ENCODE measurements at places on chromosomes 11 and 22.

- no peak for DNase-seq
Measured at GRCh38 chr22:45642986-45643385, 28.6 kb upstream of the ATXN10 start.

- DNase-seq, result no peak
Measured at GRCh38 chr11:76119032-76119431, 87.3 kb downstream of the WNT11 start.

DNA sequence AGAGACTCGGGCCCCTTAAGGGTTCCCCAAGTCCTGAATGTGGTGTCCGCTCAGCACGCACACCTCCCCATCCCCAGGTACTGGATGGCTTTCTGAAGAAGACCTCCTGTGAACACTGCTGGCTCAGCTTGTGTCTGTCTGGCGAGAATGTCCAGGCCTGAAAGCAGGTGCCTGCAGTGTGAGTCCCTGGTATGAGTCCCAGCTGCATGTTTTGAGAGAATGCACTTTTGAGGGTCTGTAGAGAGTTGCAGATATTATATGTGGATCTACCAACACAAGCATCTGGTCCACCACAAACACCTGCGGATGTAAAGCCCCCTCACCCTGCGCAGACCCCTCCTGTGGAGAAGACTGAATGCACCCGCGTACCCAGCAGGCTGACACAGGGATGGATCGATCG lies 1308.9 kb downstream of the TBC1D22A start:
- no peak for DNase-seq

DNA sequence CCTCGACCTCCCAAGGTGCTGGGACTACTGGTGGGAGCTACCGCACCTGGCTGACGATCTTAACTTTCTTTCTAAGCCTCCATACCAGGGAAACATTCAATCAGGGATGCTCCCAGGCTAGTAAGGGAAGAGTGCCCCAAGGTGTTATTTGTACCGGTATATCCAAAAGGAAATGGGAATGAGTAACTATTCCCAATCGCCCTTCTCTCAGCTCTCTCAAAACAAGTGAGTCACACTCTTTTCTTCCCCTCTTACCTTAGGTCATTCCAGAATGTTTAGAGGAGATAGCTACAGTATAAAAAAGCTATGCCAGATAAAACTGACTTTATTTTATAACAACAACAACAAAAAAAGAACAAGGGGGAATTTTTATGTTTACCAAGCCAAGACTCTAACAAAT lies 13.7 kb downstream of the DCDC1 start:
- DNase-seq, result no peak

GRCh38 chr11:113663567-113663966 lies 42.5 kb downstream of the TMPRSS5 start:
- no peak for DNase-seq

DNA sequence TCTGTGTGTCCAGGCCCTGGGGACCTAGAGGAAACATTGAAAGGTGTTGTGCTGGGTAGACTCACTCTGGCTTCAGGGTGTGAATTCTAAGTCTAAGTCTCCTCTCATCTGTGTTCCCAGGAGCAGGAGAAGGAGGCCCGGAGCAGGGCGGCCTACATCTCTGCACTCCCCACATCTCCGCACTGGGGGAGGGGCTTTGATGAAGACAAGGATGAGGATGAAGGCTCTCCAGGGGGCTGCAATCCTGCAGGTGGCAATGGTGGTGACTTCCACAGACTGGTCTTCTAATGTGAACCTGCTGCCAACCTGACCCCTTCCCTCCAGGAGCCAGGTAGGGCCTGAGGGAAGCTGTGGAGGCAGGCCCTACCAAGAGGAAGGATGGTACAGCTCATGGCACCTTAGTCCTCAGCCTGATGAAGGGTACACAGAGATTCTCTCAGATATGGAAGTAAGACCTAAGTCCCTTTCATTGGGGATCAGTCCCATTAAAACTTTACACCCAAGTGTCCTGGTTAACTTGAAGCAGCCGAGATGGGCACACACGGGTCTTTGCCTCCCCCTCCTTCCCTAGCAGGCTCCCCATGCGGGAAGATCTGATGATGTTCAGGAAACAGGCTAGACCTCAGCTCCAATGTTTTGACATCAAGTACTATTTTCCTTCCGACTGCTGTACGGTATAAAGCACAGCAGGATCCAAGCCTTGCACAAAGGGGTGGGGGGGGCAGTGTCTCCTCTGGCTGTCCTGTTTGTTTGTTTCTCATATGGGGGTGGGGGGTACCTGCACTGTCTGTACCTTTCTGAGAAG lies 25.0 kb downstream of the USP35 start:
- DNase-seq, result no peak

GRCh38 chr11:86781546-86781945 lies 18.8 kb upstream of the PRSS23 start:
- DNase-seq, result no peak

DNA sequence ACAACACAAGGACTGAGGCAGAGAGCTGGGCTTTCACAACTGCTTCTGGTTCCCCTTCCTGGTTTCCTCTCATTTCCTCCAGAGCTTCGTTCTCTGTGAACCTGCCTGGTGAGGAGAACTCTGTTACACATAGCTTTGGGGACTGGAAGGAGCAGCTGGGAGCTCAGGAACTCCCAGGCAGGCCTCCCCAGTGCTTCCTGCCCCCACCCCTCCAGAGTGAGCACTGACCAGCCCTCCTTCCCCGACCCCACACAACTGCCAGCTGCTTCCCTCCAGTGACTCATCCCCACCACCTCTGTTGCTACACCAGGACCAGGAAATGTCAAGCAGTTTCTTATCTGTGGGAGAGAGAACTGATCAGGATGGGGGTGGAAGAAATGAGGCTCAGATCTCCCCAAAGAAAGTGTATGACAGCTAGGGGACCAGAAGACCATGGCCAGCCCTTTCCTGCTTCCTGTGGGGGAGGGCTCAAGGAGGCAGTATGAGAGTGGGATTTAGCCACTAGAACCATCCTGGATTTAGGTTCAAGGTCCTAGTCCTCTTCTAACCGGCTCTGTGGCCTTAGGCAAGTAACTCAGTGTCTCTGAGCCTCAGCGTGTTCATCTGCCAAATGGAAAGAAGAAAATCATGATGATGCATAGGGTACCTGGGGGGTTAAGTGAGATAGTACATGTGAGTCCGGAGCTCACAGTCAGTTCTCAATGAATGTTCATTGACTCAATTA lies 4.5 kb upstream of the TP53I11 start:
- DNase-seq, result peak; percentile 68

DNA sequence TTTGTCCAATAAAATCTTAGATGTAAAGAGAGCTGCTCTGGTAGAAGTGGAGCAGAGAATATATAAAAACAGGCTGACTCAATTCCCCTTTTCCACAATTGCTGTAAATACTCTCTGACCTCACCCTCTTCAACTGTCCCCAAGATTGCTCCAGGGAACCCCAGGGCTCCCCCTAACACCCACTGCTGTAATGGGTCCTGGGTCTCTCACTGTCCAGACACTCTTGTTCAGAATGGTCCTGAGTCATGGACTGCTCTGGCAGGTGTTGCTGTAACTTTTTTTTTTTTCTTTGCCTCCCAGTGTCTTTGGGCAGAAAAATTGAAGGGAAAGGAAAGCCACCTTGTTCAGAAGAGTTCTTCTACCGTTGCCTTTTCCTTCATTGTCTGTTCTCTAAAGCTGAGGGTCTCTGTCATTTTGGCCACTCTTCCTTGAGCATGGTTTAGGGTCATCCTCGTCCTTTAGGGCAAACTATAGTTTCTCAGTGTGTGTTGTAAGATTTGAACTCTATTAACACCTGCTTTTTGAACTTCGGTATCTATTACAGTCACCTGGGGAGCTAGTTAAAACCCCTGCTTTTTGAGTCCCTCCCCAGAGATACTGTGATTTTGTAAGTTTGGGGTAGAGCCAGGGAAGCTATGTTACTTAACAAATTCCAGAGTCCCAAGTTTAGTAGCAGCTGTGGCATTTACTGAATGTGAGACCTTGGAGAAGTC lies 209.5 kb downstream of the NAV2 start:
- no peak for DNase-seq

DNA sequence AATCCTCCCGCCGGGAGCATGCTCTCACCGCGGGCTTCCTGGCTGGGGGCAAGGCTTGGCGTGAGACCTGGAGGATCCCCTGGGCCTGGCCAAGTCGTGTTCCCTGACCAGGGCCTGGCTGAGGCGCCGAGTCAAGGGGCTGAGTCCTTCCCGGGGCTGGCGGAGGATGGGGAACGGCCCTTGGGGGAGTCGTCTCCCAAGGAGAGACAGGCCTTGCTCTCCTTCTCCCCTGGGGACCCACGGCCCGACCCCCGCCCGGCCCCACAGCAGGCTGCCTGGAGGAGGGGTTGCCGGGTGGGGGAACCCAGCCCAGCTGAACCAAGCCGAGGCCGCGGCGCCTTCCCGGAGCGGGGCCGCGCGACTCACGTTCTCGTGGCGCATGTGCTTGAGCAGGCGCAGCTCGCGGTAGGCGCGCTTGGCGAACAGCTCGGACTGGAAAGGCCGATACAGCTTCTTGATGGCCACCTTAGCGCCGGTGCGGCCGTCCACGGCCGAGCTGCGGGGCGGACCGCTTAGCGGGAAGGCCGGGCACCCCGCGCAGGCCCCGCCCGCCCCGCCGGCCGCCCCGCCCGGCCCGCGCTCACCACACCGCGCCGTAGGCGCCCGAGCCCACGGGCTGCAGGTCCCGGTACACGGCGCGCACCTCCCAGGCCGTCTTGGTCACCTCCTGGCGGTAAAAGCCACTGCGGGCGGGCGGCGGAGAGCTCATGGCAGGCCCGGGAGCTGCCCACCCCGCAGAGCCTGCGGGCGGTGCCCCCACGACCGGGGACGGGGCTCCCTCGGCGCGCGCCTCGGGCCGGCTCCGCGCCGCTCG lies 475 bp downstream of the MAPK12 start:
- DNase-seq, result no peak

DNA sequence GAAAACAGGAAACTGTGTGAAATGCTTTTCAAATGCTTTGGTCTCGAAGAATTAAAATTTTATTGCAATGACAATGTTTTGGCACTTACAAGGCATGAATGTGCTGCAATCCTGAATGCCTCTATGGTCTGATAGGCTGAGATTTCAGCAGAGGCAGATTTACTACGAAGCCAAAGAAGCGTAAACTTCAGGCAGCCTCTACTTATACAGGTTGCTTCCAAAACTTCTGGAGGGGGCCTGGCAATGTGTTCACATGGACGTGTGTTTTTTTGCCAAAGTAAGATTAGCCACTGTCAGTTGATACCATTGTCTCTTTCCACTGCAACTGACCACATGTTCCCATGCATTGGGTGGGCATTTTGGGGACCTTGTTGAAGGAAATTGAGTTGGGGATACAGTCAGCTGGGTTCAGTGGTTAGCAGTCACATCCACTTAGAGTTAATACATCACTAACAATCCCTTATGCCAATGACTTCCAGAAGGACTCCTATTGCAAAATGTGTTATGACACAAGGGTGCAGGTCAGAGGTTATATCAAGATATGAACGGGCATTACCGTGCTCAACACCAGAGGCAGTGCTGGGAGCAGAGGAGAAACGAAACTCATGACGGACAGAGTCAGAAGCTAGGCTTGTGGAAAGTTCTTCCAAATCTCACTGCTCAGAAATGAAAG lies 48.8 kb downstream of the ABTB2 start:
- DNase-seq, result no peak

DNA sequence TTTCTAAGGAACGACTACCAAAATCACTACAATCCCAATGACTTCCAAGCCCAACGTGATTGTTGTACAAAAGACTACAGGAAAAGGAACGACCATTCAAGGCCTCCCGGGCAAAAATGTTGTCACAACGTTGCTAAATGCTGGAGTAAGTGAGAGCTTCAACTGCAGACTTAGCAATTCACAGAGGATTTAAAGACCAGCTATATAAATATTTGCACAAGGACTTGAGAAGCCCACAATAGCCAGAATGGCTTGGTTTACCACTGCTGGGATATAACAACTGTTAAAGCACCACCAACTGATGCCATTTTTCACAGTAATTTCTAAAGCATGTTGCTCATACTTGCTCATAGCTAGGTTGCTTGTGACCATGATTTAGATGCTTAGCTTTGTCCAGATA lies 78.3 kb downstream of the EMSY start:
- DNase-seq, result no peak

DNA sequence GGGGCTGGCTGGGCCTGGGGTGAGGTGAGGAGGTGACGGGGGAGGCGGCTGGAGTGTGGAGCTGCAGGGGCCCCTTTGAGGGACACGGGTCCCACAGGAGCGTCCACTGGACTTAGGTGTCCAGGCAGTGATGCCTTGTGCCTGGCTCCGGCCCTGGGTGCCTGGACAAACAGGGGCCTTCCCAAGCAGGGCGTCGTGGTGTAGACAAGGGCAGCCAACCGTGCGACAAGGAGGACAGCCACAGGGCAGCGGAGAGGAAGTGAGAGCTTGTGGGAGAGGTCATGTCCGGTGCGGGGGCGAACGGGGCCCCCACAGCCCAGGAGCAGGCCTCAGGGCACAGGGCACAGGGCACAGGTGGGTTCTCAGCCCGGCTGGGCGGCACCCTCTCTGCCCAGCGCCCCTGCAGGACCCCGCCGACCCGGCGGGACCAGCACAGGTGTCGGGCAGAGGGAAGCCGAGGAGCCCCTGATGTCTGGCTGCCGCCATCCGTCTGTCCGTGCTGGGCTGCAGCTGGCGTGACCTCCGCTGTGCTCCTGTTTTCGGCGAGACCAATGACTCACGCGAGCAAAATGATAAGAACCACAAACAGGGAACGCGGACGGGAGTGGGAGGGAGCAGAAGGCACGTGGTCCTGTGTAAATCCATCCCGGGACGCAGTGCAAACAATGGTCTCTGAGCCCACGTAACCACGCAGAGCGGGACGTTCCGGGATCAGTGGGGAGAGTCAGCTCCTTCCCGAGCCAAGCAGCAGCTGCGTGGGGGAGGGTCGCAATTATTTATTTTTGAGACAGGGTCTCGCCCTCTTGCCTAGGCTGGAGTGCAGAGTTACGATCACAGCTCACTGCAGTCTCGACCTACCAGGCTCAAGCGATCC lies 49.1 kb upstream of the A4GALT start:
- DNase-seq, result peak; percentile 59

DNA sequence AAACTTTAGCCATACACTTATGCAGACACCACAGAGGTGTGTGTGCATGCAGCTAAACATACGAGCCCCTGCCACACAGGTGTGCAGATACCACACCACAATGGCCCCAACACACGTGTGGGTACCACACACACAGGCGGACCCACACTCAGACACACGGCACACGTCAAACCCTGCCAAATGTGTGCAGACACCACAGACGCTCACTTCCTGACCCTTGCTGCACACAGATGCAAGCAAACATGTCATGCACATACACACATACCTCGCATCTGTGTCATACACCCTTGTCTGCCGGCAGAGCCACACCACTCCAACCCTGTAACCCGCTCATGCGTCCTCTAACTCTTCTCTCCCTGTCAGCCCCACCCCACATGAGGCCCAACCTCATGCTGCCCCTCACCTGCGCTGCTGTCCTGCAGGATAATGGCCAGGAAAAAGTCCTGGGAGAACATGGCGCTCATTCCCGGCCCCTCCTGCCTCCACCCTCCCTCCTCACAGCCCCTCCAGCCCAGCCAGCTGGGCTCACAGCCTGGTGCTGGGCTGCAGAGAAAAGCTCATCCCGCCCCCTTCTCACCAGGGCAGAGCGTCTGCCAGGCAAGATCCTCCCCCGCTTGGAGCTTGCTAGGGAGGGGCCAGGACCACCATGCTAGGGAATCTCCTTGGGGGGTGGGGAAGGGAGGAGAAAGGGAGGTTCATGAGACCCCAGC lies 14.2 kb downstream of the SMPD1 start:
- DNase-seq, result no peak
